HepG2 (cell line): ENCODE measurements at places on chromosomes 1 and 21. TPM values are rescaled to one million over a fixed set of nuclear protein-coding genes. Genes with fewer than 3 reads are reported as not detected.
A peak's percentile ranks its signal among the peaks of the same experiment; 100 is the strongest.

- no peak for DNase-seq
Observed at GRCh38 chr1:163267962-163268361, 53.8 kb upstream of the NUF2 start.

DNA sequence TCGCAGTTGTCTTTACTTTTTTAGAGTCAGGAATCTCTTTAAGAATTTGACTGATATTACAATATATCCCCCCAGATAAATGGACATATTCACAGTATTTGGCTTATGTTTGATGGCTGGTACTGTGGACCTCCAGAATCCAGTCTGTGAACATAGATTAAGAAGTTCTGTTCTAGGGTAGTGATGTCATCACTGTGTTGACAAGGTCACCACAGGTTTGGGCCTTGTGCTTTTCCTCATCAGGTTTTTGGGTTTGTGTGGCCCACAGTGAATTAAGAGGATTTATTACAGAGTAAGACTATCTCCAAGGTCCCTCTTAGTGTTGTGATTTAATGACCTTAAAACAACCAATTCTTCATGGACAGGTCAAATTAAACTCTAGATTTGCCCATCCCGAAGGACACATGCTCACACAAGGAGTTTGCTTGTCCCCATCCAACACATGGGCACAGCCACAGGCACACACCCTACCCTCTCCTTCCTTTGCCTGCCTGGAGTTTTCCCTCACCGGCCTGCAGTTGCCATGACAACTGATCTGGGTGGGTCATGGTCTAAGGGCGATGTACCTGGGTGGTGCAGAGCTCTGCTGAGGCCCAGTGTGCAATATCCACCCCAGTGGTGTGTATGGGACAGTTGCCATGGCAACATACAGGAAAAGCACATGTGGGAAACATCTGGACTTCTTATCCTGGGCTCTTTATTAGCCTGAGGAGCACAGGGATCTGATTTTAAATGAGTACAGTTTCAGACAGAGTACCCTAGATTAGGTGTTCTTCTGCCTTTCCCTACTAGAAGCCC is 98.6 kb downstream of the NAV1 start:
- DNase-seq = no peak

GRCh38 chr21:36684957-36685714 is 13.8 kb upstream of the SIM2 start:
- no peak for DNase-seq

GRCh38 chr1:114648503-114648902 is 21.3 kb downstream of the DENND2C start:
- no peak for DNase-seq

GRCh38 chr1:62435231-62436038 is 1.4 kb upstream of the USP1 start:
- no peak for DNase-seq

GRCh38 chr21:21101911-21102310 is 103.7 kb downstream of the NCAM2 start:
- DNase-seq = peak; percentile 3

PLEKHN1 gene
- total RNA-seq = 0.21 and 0.42 TPM in 2 replicates

CTSK gene
- total RNA-seq = 0.62 and 1.4 TPM in 2 replicates
